AML-193 (cell line): ENCODE measurements at places on chromosomes 3 and 15.
A peak's percentile ranks its signal among the peaks of the same experiment; 100 is the strongest.

- no peak for DNase-seq
These were observed 39.5 kb upstream of the ZBTB20 start for GRCh38 chr3:115186351-115187148.

- peak; percentile 61 for DNase-seq
These were observed 2.3 kb downstream of the SETD5 start for GRCh38 chr3:9399746-9400145.

GRCh38 chr15:80730926-80731325, 35.8 kb downstream of the ABHD17C start:
- DNase-seq, result no peak

GRCh38 chr15:47812470-47812999, 95.2 kb downstream of the SEMA6D start:
- no peak for DNase-seq

DNA sequence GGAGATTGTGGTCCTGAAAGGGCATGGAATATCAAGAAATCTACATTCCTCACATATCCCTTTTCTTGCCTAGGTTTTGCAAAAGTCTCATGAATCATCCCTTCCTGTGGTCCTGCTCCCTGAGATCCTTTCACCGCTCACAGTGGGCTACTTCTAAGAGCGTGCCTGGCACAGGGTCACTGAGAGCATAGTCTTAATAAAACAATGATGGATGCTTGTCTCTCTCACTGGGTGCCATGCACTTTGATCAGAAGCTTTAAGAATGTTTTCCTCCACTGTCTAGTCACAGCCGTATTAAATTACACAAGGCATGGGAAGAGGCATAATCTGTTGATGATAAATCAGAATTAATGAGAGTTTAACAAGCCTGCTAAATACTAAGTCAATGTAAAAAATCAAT, 269.7 kb upstream of the ATP10A start:
- DNase-seq, result no peak

GRCh38 chr3:177658354-177658753, 461.1 kb upstream of the TBL1XR1 start:
- no peak for DNase-seq

GRCh38 chr3:102078854-102079808, 229.8 kb downstream of the NFKBIZ start:
- peak; percentile 87 for DNase-seq

- no peak for DNase-seq
These were observed 37.7 kb upstream of the PARP14 start for GRCh38 chr3:122642935-122643334.

- no peak for DNase-seq
These were observed 89.7 kb downstream of the NR1I2 start for GRCh38 chr3:119871571-119871970.

- peak; percentile 50 for DNase-seq
These were observed 73.1 kb downstream of the XXYLT1 start for GRCh38 chr3:195197765-195198425.

GRCh38 chr3:40292637-40293349, 16.7 kb upstream of the EIF1B start:
- no peak for DNase-seq

DNA sequence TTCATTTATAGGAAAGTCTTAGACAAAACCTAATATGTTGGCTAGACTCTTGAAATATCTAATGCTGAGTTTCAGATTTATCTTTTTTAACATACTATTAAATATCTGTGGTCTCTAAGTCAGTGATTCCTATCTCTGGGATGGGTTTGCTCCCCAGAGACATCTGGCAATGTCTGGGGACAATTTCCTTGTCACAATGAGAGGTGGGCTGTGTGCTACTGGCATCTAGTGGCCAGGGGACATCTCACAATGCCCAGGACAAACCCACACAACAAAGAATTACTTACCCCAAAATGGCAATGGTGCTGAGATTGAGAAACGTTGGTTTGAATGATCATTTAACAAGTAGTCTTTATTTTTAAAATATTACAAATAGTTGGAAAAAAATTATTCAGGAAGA, 602.1 kb downstream of the MAGI1 start:
- peak; percentile 27 for DNase-seq

- DNase-seq, result no peak
These were observed 20.4 kb upstream of the NTRK3 start for GRCh38 chr15:88276821-88277410.

GRCh38 chr3:52471371-52472238, 16.2 kb downstream of the NISCH start:
- DNase-seq, result peak; percentile 47

- DNase-seq, result peak; percentile 30
These were observed 157.3 kb downstream of the ADAMTS9 start for GRCh38 chr3:64530434-64531049.

GRCh38 chr3:140316466-140316865, 361.4 kb upstream of the TRIM42 start:
- DNase-seq, result no peak

DNA sequence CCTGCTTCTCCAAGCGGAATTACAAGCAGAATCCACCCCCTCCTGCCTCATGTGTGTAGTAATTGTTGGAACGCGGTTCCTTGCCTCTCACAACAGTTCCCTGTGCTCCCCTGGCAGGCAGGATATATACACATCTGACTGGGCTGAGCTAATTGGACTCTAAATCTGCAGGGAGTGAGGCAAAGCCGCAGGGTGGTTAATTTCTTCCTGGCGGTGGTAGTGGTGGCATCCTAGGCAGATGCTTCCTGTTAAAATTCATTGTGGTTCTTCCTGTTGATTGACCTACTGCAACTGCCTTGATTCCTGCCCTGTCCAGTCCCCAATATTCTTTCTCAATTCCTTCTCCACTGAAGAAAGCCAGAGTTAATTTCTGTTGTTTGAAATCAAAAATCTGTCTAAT, 202.9 kb upstream of the PROK2 start:
- DNase-seq, result peak; percentile 94

- no peak for DNase-seq
These were observed 667 bp upstream of the ACOX2 start for GRCh38 chr3:58537412-58538301.

GRCh38 chr3:31247850-31248562, 284.7 kb upstream of the STT3B start:
- DNase-seq, result no peak

- DNase-seq, result no peak
These were observed 70.0 kb downstream of the NLGN1 start for GRCh38 chr3:173467501-173467900.

DNA sequence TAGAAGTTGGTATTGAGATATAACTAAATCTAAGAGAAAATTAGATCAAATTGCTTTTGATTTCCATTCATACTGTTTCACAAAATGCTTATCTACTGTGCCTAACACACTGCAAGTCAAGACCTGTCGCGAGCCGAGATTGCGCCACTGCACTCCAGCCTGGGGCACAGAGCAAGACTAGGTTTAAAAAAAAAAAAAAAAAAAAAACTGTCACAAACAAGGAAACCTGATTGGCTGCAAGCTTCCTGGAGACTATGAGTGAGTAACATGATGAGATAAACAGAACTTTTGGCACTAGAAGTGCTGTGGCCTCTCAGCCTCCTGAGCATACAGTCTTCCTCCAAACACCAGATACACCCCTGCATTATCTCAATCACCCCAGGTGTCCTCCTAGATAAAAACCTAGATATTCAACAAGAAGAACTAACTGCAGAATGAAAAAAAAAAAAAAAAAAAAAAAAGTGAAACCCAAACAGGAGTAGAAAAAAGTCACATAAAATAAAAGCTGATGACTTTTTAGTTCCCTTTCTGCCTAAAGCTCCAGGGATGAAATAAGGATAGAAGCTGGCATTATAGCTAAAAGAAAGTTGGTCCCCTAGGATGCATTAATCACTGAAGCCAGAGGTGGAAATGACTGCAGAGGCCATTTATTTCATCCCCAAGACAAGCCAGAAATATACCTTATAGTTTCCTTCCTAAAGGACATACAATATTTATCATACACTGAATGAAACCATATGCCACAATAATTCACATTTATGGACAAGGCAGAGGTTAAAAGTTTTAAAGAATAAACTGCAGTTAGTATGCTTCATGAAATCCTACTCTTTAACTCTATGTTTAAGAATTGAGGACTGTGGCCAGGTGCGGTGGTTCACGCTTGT, 82.4 kb downstream of the P3H2 start:
- DNase-seq, result no peak

DNA sequence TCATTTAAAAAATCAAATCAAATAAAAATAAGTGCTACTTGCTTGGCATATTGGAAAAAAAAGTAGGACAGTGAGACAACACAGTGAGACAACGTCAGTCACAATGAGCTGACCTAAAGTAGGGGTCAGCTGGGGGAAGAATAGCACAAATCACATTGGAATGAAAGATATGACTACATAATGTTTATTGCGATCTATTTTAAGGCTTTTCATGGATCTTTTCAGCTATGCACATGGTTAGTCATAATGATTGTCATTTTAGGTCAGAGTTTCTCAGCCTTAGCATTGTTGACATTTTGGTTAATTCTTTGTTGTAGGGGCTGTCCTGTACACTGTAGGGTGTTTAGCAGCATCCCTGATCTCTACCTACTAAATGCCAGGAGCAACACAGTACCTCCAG, 44.5 kb downstream of the CMSS1 start:
- no peak for DNase-seq

GRCh38 chr3:72298201-72299152, 513.5 kb upstream of the PROK2 start:
- DNase-seq, result no peak

DNA sequence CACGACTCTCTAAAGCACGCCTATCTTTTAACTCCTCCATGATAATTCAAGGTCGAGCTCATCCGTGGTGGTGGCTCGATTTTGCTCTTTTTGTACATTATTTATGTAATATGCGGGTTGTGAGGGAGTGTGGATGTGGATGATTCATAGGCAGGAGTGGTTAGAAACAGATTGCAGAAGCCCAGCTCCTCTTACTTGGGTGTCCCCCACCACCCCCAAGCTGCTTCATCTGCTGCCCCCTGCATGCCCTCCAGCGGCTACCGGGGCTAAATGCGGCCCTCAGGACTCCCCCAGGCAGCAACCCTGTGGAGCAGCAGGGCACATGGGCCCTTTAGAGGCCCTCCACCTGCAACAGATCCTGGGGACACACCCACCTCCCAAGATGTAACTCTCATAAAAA, 111.5 kb upstream of the SELENOK start:
- no peak for DNase-seq

DNA sequence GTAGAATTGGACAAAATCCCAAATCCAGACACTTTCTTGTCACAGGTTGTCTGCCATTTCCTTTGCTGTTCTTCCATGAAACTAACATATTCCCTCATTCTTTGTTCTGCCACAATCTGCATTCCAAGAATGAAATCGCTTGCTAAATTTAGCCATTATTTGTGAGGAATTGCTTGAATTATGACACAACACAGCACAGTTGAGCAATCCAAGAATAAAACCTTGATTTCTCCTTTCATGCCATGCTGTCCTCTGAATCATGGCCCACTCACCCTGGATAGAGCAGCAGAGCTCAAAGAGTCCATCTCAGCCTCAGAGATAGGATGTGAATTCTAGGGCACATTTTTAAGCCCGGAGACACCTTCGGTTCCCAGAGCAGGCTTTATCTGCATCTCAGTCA, 35.2 kb upstream of the GREM1 start:
- DNase-seq, result no peak

DNA sequence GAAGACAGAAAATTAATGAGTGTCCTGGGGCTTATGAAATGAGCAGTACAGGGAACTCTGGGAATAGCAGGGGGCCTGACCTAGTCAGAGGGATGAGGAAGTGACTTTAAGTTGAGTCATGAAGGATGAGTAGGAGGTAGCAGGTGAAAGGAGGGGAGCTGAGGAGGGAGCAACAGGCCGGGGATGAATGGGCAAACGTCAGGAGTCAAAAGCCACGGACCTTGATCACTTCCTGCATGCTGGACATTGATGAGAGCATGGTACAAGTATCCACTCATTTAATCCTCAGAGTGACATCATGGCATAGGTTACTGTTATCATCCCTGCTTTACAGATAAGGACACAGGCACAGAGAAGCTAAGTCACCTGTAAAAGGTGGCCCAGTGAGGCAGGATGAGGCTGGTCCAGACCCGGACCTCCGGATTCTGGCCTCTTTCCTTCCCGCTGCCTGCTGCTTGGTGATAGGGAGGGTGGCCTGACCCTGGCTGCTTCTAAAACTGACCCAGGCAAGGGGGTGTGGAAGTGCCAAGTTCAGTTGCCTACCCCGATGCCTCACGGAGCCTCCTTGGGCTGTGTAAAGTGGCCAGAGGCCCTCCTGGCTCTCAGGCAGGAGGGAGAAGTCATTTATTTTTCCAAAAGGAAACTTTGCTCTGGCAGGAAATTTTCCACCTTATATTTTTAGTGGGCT, 7.6 kb downstream of the CORO2B start:
- no peak for DNase-seq

DNA sequence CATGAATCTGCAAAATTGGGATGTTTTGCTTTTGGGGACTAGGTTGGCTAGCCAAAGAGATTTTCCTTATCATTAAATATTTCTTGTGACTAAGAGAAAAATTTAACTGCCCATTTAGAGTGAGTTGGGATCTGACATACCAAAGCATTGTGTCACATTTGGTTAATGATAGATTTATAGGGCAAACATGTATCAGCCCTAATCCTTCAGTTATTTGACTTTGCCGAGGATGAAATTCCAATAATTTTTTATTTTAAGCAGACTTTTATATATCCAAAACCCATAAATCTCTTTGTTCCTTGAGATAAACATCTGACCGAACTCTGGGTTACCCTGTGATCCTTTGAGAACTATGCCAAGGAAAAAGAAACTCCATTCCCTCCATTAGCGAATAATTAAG, 218.9 kb downstream of the CDIN1 start:
- no peak for DNase-seq

- DNase-seq, result no peak
These were observed 23.5 kb downstream of the TSEN2 start for GRCh38 chr3:12507591-12508281.

- DNase-seq, result peak; percentile 19
These were observed 14.3 kb downstream of the LIMD1 start for GRCh38 chr3:45608885-45609284.

GRCh38 chr3:101611023-101611422, 37.0 kb downstream of the PCNP start:
- no peak for DNase-seq

GRCh38 chr3:82259994-82260393, 498.5 kb upstream of the GBE1 start:
- no peak for DNase-seq

DNA sequence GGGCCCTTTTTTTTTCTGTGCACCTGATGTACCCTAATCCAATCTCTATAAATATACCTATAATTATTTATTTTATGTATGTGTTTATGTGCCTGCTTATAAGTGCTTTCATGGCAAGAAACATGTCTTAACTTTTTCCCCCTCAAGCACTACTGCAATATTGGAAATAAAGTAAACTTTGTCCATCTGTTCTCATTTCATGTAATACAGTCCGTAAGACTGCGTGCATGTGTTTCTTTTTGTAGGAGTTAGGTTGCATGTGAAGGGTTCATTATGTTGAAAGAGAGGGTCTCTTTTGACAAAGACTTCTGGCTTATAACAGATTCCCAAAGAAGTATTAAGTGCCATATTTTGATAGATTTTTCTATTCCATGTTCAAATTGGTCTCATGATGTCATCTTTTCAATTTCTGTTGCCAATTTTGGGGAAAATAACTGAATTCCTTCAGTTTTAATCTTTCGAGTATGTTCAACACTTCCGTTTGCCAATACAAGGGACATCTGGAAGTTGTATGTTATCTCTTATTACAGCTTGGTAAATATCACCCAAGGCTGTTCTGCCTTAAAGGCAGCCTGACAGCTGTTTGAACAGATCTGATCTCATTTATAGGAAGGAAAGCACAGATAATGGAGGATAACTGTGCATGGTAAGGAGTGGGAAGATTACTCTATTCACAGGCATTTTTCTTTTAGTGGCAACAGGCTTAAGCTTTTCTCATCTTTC, 273.1 kb upstream of the SGO1 start:
- no peak for DNase-seq

GRCh38 chr15:31326875-31327668, 437 bp downstream of the KLF13 start:
- DNase-seq, result no peak
